ENCODE measurements at places on chromosomes 5 and 9. TPM values are rescaled to one million over a fixed set of nuclear protein-coding genes. Genes with fewer than 3 reads are reported as not detected.

DNA sequence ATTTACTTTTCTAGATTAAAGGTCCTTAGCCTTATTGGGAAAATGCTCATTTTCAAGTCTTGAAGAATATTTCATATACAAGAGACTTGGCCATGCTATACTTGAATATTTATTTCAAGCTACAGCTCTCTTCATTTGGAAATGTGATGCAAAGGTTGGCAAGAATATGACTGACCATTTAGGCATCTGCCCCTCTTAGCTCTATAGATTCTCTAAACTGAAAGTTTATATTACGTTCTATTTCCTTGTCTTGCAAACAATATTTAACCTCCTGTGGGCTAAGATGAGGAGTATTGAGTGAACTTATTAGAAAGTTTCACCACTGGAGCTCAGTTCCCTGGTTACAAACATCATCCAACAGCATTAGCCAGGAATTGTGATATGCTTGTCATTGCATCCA lies 593.1 kb downstream of the MAT2B start:
- peak; percentile 9 for DNase-seq

DNA sequence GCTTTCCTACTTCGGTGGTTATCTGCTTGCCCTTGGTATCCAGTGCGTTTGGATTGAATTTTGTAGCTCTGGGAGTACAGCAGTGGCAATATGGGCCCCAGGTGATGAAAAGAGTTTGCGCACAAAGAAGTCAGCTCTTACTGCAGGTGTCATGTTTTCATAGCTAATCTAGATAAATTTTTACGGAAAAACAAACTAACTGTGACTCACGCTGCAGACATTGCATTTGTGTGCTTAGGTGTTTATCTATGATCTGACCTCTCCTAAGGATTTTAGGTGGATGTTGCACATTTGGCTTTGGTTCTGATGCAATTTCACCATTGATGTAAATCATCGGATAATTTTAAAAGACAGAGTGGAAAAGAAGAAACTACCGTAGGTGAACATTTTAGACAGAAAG lies 92.1 kb downstream of the VCAN start:
- no peak for DNase-seq

GRCh38 chr9:18075253-18075952 lies 398.6 kb upstream of the ADAMTSL1 start:
- DNase-seq = no peak

OMD gene
- total RNA-seq = 0.17 TPM

TYRP1 gene
- 0.17 TPM for total RNA-seq

- DNase-seq = no peak
Measured at GRCh38 chr9:122125509-122126330, 32.6 kb upstream of the TTLL11 start.
